ENCODE measurements at places on chromosomes 6 and 20.

DNA sequence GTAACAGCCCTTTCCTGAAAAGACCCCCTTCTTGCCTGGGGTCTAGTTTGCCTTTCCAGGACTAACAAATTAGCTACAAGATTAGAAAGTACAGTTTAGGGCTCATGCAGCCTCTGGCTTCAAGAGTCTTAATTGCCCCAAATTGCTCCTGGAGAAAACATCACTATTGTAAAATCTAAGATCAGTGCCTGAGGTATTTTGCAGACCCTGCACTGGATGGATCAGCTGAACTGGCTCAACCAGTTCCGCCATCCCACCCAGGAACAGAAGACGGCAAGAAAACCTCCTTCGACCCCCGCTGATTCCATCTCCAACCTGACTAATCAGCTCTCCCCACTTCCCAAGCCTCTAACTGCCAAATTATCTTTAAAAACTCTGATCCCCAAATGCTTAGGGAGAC is 236.5 kb upstream of the KCNG1 start:
- DNase-seq: no peak

GRCh38 chr20:34850969-34851368 is 21.7 kb downstream of the GGT7 start:
- DNase-seq: no peak

DNA sequence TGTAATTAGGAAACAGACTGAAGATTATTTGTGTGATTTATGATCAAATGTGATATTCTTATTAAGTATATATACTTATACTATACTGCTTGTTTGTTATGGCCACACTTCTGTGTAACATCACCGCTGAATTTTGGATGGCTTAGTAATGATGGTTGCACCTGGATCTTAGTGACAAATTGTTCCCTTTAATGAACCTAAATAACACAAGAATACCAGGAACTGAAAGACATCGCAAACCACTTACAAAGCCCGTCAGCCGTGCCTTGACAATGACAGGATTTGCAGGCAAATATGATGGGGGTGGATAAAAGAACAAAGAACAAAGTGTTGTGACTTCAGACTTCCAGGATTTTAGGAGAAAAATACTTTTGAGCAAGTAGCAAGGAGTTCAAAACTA is 67.1 kb downstream of the LAMP5 start:
- no peak for DNase-seq

DNA sequence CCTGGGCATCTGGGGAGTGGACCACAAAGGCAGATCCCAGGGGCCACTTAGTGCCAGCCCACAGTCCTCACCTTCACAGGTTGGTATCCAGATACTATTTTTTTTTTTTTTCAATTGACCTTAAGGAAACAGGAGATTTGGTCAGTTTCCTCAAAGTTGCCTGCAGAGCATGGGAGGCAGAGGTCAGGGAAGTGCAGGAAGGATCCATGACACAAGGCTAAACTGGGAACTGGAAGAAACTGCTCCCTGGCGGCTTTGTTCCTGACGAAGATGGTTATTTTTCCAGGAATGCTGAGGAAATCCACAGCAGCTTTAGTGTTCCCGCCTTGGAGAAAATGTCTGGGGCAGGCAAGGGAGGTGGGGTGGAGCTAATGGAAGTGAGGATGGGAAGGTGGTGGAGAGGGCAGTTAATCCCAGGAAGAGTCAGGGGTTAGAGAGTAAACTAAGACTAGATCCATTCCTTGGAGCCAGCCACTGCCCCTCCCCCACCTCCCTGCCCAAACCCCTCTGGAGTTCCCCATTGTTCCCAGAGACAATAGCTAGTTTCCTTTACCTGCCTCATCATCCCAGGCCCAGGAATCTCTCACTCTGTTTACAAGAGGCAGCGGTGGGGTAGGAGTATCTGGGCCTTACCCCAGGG is 14.3 kb upstream of the MYMX start:
- peak; percentile 95 for DNase-seq

GRCh38 chr6:6724539-6725467 is 136.3 kb downstream of the LY86 start:
- DNase-seq: peak; percentile 82

DNA sequence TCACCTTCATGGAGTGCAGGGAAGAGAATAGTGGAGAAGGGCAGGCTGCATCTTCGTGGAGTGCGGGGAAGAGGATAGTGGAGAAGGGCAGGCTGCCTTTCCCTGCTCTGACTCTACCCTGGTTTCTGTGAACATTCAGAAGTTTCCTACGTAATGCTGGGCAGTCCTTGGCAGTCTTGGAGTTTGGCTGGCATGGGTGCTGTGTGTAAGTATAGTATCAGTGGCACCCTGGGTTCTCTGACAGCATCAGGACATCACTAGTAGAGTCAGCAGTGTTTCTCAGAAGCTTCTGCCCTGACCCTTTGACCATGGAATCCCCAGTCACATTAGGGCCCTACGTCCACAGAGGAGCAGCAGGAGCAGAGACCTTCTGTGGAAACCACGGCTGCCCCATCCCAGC is 352.9 kb downstream of the NRN1 start:
- no peak for DNase-seq

GRCh38 chr6:45454008-45454911 is 76.5 kb upstream of the SUPT3H start:
- no peak for DNase-seq

DNA sequence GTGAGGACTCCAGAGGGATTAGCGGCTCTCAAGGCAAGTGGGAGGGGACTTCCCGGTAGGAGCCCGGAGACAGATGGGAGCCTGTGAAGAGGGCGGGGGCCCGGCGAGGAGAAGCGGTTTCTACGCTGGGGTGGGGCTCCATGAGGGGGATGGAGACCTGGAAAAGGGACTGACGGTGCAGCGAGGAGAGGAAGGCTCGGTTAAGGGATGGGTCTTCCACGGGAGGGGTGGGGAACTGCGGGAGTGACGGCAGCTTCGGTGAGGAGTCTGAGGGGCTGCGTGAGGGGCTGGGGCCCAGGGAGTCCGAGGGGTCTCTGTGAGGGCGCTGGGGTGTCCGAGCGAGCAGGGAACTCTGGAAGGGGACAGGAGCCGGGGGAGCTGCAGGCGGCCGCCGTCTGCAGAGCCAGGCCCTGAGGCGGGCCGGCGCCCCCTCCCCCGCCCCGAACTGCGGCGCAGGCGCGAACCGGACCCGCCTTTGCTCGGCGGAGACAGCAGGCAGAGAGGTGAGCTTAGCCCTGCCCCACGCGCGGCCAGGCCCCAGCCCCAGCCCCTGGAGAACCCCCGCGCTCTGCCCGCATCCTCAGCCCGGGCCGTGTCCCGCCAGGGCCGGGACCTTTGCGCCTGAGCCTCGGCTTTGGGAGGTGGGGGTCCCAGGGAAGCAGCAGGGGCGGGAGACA is at the start of gene NRSN2:
Gene NRSN2 (plus strand): TSS at position 472 of the 677 bp plus-strand sequence. CDS start 2,533 bp downstream, outside the sequence.
- DNase-seq: peak; percentile 79

- DNase-seq: peak; percentile 98
Observed at GRCh38 chr6:32609731-32610640, 20.3 kb upstream of the HLA-DRB1 start.

DNA sequence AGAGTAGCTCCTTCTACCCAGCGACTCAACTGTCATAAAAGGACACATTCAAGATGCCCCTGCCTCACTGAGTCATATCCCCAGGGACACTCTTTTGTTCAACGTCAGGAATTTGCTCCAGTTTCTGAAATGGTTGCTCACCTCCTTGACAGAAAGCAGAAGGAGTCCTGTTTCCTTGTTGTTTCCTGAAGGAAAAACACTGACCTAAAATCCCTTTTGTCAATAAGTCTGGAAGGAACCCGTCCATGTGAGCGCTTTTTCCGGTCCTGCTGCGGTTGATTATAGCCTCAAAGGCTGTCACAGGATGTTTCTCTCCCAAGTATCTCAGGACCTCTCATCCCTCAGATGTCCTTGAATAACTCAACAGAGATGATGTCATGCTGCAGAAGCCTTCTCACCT is 113.6 kb upstream of the PLEKHG1 start:
- DNase-seq: no peak

DNA sequence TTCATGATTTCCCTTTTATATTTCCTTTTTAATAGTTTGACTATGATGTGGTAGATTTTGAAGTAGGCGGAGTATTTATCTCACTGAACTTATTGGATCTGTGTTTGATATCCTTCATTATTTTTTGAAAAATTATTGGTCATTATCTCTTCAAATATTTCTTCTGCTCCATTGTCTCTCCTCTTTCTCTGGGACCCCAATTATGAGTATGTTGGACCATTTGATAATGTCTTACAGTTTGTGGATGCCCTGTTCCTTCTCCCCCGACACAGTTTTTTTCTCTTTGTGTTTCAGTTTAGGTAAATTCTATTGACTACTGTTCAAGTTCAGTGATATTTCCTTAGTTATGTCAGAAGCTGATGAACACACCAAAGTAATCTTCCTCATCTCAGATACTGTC is 49.4 kb upstream of the COL10A1 start:
- no peak for DNase-seq

- DNase-seq: no peak
Observed at GRCh38 chr20:59078231-59078630, 35.6 kb upstream of the PRELID3B start.

GRCh38 chr6:2783188-2783963 is 18.2 kb downstream of the WRNIP1 start:
- peak; percentile 67 for DNase-seq

GRCh38 chr20:32208499-32209154 is 947 bp downstream of the POFUT1 start:
- no peak for DNase-seq

GRCh38 chr6:31441365-31442267 is 38.2 kb downstream of the MICA start:
- peak; percentile 96 for DNase-seq

DNA sequence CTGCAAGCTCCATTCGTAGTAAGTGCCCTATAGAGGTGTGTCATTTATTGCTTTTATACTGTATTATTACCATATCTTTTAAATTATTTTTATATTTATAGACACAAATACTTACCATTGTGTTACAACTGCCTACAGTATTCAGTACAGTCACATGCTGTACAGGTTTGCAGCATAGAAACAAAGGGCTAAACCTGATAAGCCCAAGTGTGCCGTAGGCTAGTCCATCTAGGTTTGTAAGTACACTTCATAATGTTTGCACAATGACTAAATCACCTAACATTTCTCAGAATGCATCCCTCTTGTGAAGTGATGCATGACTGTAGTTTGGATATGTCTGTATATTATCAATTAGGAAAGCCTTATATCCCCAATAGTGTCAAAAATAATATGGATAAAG is 122.8 kb downstream of the CLVS2 start:
- no peak for DNase-seq

DNA sequence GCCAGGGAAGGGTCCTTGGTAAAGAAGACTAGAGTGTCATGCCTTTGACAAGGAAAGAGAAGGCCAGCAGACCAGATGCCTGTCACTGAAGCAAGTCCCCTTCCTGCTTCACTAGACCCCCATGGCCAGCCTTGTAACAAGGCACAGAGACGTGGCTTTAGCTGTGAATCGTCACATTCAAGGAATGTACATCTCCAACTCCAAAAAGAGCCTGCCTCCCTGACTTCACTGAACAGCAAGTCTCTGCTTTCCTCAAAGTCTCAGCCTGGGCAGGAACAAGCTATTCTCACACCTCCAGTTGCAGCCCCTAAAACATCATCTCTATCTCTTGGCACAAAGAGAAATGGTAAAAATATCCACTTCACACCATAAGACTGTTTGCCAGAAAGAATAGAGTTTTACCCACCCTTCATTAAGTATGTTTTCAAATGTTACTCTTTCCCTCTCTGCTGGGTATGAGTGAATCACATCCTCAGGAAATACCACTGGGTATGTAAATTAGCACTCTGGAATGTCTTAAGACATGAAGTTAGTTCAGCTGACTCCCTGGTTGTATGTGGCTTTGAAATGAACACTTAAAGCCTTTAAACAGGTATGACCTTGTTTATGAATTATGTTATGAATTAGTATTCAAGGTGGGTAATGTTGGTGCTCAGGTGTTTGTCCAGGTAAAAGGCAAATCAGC is 46.4 kb upstream of the NT5E start:
- peak; percentile 61 for DNase-seq

DNA sequence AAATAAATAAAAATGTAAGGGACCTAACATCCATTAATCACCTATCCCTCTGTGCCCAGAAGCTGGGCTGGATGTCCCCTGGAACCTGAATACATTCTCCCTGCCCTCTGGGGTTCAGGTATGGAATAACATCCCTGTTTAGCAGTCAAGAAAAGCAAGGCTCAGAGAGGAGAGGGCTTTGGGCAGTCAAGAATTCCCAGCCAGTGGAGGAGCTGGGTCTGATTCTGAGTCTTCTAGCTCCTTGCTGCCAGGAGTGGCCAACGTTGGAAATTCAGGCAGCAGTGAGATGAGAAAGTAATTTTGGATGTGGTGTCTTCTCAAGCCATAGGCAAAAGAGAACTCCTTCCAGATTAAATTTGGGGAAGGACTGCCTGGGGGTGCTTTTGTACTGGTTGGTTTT is 42.6 kb upstream of the ZNFX1 start:
- DNase-seq: peak; percentile 91

DNA sequence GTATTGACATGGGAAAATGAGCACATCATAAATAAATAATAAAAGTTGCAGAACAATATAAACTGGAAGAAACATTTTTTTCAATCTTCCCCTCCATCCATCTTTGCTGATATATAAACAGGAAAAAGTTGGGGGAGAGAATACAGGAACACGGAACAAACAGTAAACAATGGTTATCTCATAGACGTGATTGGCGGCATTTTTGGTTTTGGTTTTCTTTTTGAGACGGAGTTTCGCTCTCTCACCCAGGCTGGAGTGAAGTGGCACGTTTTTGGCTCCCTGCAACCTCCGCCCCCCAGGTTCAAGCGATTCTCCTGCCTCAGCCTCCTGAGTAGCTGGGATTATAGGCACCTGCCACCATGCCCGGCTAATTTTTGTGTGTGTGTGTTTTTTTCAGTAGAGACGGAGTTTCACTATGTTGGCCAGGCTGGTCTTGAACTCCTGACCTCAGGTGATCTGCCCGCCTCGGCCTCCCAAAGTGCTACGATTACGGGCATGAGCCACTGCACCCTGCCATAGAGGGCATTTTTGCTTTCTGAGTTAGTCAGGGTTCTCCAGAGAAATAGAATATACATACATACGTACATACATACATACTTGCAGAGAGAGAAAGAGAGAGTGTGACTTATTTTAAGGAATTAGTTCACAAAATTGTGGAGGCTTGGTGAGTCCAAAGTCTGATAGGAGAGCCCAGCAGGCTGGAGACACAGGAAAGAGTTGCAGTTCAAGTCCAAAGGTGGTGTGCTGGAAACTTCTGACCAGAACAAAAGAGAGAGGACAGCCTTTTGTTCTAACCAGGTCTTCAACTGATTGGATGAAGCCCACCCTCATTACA is 22.6 kb downstream of the GNL1 start:
- no peak for DNase-seq

- DNase-seq: no peak
Observed at GRCh38 chr6:34743625-34744293, 13.5 kb upstream of the SNRPC start.
